T-helper 2 cell (primary cell): ENCODE measurements at places on chromosomes 2 and 18.

GRCh38 chr2:240579771-240580614 lies 6.5 kb upstream of the CAPN10 start:
- DNase-seq: peak; percentile 52

DNA sequence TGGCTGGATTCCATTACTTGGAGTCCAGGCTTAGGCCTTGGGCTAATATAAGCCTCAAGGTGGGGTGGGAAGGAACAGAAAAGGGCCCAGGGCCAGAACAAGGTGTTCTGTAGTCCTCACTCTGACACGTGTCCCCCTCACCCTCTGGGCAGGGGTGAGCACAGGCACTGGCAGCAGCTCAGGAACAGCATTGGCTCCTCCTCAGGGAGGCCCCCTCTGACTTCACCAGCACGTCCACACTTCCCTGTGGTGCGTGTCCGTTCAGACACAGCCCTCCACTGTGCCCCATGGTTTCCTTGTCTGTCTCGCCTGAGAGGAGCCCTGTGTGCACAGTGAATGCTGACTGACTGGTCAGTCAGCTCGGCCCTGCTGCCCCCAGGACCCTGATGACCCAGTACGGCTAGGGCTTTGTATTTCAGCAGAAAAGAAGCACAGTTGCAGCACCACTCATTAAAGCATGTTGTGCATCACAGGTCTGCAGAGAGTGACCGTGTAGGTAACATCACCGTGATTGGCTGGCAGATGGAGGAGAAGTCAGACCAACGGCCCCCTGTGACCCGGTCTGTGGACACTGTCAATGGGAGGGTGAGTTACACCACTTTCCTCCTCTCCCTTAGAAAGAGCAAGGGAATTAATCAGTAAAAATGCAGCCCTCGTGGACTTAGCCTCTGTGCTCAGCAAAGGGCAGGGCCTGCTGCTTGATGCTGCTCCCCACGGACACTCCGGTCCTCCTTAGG lies 70.8 kb downstream of the COA5 start:
- no peak for DNase-seq

GRCh38 chr2:68177541-68177940 lies 19.9 kb downstream of the PNO1 start:
- DNase-seq: no peak

DNA sequence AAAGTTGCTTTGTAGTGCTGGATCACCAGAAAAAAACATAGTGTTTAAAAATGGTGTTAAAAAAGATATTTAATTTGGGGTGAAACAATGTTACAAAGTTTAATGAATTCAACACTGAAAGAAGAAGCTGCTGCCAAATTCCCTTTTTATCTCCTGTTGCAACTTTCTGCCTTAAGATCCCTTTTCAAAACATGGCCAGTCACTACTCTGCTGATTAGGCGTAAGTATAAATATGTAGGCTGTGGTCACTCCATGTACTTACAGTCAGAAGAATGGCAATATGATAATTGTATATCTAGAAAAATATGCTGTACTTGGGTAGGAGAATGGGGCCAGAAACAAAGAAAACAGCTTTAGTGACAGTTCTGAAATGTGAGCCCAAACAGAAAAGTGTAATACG lies 123.5 kb upstream of the ZBTB14 start:
- DNase-seq: no peak

DNA sequence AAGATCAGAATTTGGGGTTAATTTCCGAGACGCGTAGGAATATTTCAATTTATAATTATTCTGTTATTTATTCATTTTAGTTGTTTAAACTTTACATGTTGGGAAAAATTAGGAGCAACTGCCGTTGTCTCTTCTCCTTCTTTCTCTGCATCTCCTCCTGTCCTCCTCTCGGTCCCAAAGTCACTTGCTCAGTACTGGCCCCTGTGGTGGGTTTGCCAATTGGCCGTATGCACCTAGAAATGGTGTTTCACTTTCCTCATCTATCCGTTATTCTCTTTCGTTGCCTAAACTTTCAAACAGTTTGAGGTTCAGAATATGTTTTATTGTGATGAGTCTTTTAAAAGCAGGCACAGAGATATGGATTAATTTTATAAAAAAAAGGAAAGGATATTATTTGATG lies 517.9 kb downstream of the PLCL1 start:
- DNase-seq: no peak

DNA sequence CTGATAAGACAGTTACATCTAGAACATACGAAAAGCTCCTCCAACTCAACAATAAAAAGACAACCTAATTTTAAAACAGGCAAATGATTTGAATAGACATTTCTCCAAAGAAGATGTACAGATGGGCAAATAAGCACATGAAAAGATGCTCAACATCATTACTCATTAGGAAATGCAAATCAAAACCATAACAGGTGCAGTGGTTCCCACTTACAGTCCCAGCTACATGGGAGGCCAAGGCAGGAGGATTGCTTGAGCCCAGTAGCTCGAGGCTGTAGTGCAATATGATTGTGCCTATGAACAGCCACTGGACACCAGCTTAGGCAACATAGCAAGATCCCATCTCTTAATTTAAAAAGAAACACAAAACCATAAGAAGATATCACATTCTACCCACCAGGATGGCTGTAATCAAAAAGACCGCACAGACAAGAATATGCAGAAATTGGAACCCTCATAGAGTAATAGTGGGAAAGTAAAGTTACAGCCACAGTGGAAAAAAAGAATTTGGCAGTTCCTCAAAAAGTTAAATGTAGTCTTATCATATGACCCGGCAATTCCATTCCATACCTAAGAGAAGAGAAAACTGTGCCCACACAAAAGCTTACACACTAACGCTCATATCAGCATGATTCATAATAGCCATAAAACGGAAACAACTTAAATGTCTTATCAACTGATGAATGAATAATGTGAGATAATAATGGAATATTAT lies 30.5 kb upstream of the ARMC9 start:
- DNase-seq: no peak
